GM23248 (cell line): ENCODE measurements at places on chromosomes 3 and 15. TPM values are rescaled to one million over a fixed set of nuclear protein-coding genes. Genes with fewer than 3 reads are reported as not detected.

DNA sequence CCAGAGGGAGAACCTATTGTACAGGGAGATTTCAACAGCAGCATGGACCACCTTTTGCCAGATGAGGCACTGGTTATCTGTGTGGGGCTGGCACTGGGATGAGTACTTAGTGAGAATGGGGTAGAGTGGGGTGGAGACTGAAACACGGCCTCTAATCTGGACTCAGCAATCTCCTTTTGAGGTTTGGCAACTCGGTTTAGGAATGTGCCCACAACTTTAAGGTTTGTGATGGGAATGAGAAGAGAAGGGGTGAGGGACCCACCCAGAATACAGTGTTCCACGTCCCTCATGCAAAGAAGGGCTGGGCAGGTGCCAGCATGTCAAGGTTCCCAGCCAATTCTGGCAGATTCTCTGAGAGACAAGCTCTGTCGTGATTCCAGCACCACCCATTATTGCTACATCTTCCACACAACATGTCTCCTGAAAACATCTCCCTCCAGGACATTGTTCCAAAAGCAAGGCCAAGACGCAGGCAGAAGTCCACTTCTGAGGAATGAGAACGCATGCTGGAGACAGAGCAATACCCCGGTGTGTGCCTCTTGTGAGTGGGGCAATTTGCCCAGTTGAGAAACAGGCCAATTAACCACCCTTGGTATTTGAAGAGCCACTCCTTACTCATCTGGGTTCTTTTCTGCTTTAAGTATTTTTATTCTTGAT lies 37.5 kb upstream of the CCR4 start:
- H3K27me3 ChIP-seq, result no peaks in the 10 kb centered on the region
- peak overlapping the region; percentile 16; the same call in 1 of the 2 replicates for H3K4me3 ChIP-seq
- peak overlapping the region; percentile 59 for H3K27ac ChIP-seq
- H3K4me1 ChIP-seq, result peaks cover 17% of the 10 kb centered on the region

DNA sequence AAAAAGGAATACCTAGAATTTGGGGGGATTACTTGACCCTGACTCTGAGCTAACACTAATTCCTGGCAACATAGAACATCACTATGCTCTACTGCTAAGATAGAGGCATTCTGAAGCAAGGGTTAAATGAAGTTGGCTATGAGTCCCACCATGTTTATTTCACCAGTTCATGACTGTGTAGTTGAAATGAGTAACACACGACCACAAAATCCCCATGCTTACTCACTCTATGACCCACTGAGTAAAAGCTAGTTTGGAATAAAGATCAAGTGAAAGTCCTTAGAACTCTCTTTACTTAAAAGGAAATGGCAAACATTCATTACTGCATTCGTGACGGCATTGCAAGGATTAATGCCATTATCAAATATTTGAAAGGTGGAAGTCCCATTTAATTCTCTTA lies 47.4 kb downstream of the MRPL46 start:
- peak; percentile 67 for DNase-seq
- no peak overlapping the region for H3K4me3 ChIP-seq
- H3K4me1 ChIP-seq, result peaks cover 10% of the 10 kb centered on the region; the same call in 1 of the 2 replicates
- no peak overlapping the region for H3K27ac ChIP-seq
- no peaks in the 10 kb centered on the region for H3K36me3 ChIP-seq

DNA sequence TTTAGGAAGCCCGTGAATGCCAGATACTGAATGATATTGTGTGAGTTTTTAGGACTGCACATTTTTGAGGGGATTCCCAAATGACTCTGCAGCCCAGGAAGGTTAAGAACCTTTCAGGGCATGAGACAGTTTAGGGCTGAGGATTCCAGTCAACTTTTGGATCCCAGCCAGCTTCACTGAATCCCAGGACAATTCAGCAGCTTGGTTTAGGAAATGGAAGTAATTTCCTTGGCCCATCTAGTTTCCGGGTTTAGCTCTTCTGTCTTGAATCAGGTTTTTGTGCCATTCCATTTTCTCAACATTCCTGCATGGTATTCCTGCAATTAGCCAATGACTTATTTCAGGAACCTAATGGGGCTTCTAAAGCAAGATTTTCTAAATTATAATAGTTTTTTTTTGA lies 253.9 kb downstream of the LSAMP start:
- H3K4me3 ChIP-seq, result no peak overlapping the region
- DNase-seq, result no peak
- no peak overlapping the region for H3K27ac ChIP-seq
- peaks cover 7% of the 10 kb centered on the region for H3K4me1 ChIP-seq

DNA sequence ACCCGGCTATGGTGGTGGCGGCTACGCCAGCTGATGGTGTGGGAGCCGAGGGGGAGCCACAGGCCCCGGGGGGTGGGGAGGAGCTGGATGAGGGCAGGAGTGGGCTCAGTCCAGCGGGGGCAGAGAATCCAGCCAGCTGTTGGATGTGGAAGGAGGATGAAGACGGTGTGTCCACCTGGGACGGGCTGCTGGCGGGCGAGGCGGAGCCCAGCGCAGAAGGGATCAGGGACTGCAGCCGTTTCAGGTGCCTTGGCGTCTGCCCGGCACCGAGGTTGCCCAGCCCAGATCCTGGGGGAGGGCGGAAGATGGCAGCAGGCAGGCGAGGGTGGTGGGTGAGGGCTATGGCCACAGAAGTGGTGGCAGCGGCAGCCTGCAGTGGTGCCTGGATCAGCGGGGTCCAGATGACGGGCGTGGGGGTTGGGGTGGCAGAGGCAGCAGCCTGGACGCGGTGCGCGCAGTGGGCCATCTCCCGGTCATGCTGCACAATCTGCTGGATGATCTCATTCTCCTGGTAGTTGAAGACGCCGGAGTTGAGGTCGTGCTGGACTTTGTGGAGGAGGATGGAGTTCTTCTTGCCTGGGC lies 45.3 kb downstream of the HCN4 start:
- H3K36me3 ChIP-seq, result no peaks in the 10 kb centered on the region
- H3K27ac ChIP-seq, result no peak overlapping the region
- H3K27me3 ChIP-seq, result peaks cover 3% of the 10 kb centered on the region; the same call in 1 of the 2 replicates
- H3K4me1 ChIP-seq, result no peaks in the 10 kb centered on the region

P2RY1 gene
- 0.13 and 0.22 TPM in 2 replicates for total RNA-seq

ZIC1 gene
- 18.2 and 25.5 TPM in 2 replicates for total RNA-seq
